ENCODE measurements at places on chromosomes 12 and 14. TPM values are rescaled to one million over a fixed set of nuclear protein-coding genes. Genes with fewer than 3 reads are reported as not detected.
A peak's percentile ranks its signal among the peaks of the same experiment; 100 is the strongest.

- H3K27me3 ChIP-seq = no peaks in the 10 kb centered on the region
- H3K27ac ChIP-seq = no peak overlapping the region
- DNase-seq = no peak
- H3K4me3 ChIP-seq = no peak overlapping the region
- H3K36me3 ChIP-seq = no peaks in the 10 kb centered on the region
Observed at GRCh38 chr14:67881225-67881624, 61.6 kb downstream of the RAD51B start.

The KRT74 gene
- not detected for total RNA-seq

- no peaks in the 10 kb centered on the region for H3K27me3 ChIP-seq
- H3K27ac ChIP-seq = no peak overlapping the region
- H3K4me1 ChIP-seq = no peaks in the 10 kb centered on the region
- DNase-seq = peak; percentile 73
- no peak overlapping the region for H3K4me3 ChIP-seq
- H3K36me3 ChIP-seq = no peaks in the 10 kb centered on the region
Observed at GRCh38 chr12:131213896-131214442, 260.3 kb downstream of the ADGRD1 start.

The TBX5 gene
- total RNA-seq = not detected

The TAS2R30 gene
- 9.7 TPM for total RNA-seq

- H3K27me3 ChIP-seq = no peaks in the 10 kb centered on the region
- H3K4me3 ChIP-seq = no peak overlapping the region
- peaks cover 5% of the 10 kb centered on the region for H3K36me3 ChIP-seq
- DNase-seq = no peak
- peaks cover 4% of the 10 kb centered on the region for H3K4me1 ChIP-seq
Observed at GRCh38 chr12:42361909-42362646, 36.1 kb downstream of the PPHLN1 start.

The RGS6 gene
- not detected for total RNA-seq

DNA sequence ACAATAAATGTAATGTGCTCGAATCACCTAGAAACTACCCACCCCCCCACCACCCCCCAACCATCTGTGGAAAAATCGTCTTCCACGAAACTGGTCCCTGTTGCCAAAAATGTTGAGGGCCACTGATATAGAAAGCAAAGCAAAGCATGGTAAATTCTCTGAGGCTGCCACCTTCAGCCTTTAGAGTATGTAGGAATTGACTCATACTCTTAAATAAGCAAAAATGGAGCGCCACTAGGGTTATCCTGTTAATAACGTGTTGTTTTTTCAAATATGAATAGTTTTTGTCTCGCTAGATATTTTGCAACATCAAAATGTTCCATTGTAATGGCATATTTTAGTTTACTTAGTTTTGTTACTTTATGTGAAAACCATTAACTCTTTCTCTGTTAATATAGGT lies 18.2 kb downstream of the DYNC1H1 start:
- H3K4me1 ChIP-seq = peaks cover 35% of the 10 kb centered on the region
- H3K27ac ChIP-seq = peak overlapping the region; percentile 87
- no peaks in the 10 kb centered on the region for H3K27me3 ChIP-seq
- H3K4me3 ChIP-seq = no peak overlapping the region
- peaks cover 81% of the 10 kb centered on the region for H3K36me3 ChIP-seq

DNA sequence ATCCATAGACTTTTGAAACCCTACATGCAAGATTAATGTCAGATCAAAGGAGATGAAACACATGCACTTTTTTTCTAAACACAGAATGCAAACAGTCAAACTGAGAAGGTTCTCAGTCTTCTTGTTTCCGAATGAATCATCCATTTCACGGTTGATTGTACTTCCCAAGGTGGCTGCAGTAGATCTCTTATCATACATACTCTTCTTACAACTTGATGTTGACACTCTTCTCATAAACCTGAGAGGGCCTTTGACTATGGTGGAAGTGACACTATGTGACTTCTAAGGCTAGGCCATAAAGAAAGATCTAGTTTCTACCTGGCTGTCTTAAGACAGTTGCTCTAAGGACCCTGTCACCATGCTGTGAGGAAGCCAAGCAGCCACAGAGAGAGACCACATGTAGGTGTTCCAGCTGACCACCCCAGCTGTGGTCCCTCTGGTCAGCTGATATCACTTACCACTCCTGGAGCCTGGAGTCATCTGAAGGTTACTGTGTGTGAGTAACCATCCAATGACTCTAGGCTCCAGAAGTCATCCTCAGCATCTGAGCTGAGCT lies 67.2 kb upstream of the HMGA2 start:
- no peaks in the 10 kb centered on the region for H3K4me1 ChIP-seq
- no peak overlapping the region for H3K4me3 ChIP-seq
- DNase-seq = no peak
- no peaks in the 10 kb centered on the region for H3K27me3 ChIP-seq
- no peak overlapping the region for H3K27ac ChIP-seq

GRCh38 chr12:126353604-126354003 lies 1288.4 kb downstream of the AACS start:
- H3K27me3 ChIP-seq = no peaks in the 10 kb centered on the region
- H3K36me3 ChIP-seq = no peaks in the 10 kb centered on the region
- H3K4me1 ChIP-seq = peaks cover 6% of the 10 kb centered on the region
- H3K27ac ChIP-seq = no peak overlapping the region

GRCh38 chr12:3323002-3323685 lies 167.9 kb upstream of the PRMT8 start:
- no peak overlapping the region for H3K4me3 ChIP-seq
- peak; percentile 62 for DNase-seq
- no peaks in the 10 kb centered on the region for H3K36me3 ChIP-seq

DNA sequence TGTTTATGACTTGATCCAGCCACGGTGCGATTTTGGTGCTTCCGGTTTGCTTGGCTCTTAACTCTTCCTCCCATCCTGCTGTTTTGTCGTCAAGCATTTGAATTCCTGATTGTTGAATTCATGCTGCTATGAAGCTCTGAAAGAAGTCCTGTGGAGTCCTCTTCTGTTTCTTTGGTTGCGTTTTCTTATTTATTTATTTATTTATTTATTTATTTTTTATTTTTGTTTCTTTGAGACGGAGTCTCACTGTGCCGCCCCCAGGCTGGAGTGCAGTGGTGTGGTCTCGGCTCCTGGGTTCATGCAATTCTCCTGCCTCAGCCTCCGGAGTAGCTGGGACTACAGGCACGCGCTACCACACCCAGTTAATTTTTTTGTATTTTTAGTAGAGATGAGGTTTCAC lies 3.0 kb upstream of the MTA1 start:
- H3K36me3 ChIP-seq = no peaks in the 10 kb centered on the region
- H3K4me1 ChIP-seq = peaks cover 19% of the 10 kb centered on the region
- H3K27ac ChIP-seq = no peak overlapping the region

GRCh38 chr14:20628063-20628854 lies 13.2 kb downstream of the OR6S1 start:
- peaks cover 26% of the 10 kb centered on the region for H3K27me3 ChIP-seq
- no peak overlapping the region for H3K4me3 ChIP-seq
- no peak overlapping the region for H3K27ac ChIP-seq
- DNase-seq = no peak
- H3K4me1 ChIP-seq = peaks cover 47% of the 10 kb centered on the region

GRCh38 chr14:56840221-56840620 lies 29.9 kb upstream of the OTX2 start:
- DNase-seq = no peak
- no peaks in the 10 kb centered on the region for H3K4me1 ChIP-seq
- H3K27me3 ChIP-seq = no peaks in the 10 kb centered on the region
- H3K4me3 ChIP-seq = no peak overlapping the region
- no peak overlapping the region for H3K27ac ChIP-seq

GRCh38 chr12:60162988-60163720 lies 567.3 kb downstream of the SLC16A7 start:
- no peaks in the 10 kb centered on the region for H3K36me3 ChIP-seq
- DNase-seq = no peak
- H3K27me3 ChIP-seq = no peaks in the 10 kb centered on the region
